ENCODE measurements at places on chromosomes 6 and 20.

DNA sequence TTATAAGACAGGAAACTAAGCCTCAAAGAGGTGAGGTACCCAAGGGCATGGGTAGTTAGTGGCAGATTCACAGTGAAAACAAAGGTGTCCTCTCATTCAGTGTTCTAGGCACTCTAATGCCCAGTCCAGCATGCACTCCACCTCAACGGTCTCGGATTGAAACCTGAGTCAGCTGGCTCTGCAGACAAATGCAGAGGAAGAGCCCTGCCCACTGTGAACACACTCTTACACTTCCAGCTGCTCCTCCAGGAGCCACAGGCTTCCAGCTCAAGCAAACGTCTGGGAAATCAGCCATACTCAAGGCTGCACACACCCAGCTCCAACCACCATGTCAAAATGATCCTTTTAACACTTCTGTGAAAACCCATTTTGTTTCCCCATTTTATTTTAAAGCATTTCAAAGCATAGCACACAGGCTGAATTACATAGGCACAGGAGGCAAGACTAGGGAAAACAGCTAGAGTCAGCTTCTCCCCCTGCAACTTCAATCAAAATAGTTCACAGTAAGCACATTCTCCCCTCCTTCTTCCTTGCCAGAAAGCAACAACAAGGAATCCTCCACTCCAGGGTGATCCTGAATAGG is 3.0 kb upstream of the IL17A start:
- no peak for DNase-seq

GRCh38 chr6:7047128-7047527 is 60.6 kb upstream of the RREB1 start:
- no peak for DNase-seq

GRCh38 chr6:132490024-132490423 is 22.9 kb downstream of the STX7 start:
- DNase-seq = no peak

DNA sequence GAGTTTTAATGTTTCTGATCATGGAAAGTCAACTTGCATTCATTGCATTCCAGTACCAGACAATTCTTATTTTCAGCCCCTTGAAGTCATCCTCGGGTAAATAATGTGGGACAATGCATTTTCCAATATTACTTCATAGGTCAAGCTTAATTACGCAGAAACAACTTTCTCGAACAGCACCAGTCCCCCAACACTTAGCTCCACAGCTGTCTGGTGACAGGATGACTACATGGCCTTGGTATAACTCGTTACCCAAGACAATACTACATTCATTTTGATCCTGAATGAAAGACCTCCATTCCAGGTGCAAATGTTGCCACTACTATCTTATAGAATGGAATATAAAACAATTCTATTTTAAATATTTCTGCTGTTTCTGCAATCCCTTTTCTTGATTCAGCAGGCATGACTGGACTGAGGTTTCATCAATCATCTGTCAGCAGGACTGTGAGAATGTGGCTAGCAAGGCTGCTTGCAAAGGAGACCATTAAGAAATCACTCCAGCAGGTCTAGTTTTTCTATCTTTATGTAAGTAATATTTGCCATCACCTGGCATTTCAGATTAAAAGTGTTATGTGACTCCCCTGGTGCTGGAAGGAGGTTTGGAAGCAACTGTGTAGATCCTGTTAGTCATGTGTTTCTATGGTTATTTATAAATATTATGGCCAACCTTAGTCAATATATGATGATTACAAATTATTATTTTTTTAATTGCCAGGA is 147.9 kb downstream of the HAO1 start:
- no peak for DNase-seq

All from activated CD4-positive, alpha-beta T cell treated with anti-CD3 and anti-CD28 coated beads, Interleukin-2, amount 50 U/mL, for 24 hours (primary cell).